ENCODE measurements at places on chromosomes 6 and 20. TPM values are rescaled to one million over a fixed set of nuclear protein-coding genes. Genes with fewer than 3 reads are reported as not detected.

GRCh38 chr6:168130168-168130696 is 51.2 kb upstream of the FRMD1 start:
- peak; percentile 24 for DNase-seq

SMPDL3A gene
- 0.68 TPM for total RNA-seq

DNA sequence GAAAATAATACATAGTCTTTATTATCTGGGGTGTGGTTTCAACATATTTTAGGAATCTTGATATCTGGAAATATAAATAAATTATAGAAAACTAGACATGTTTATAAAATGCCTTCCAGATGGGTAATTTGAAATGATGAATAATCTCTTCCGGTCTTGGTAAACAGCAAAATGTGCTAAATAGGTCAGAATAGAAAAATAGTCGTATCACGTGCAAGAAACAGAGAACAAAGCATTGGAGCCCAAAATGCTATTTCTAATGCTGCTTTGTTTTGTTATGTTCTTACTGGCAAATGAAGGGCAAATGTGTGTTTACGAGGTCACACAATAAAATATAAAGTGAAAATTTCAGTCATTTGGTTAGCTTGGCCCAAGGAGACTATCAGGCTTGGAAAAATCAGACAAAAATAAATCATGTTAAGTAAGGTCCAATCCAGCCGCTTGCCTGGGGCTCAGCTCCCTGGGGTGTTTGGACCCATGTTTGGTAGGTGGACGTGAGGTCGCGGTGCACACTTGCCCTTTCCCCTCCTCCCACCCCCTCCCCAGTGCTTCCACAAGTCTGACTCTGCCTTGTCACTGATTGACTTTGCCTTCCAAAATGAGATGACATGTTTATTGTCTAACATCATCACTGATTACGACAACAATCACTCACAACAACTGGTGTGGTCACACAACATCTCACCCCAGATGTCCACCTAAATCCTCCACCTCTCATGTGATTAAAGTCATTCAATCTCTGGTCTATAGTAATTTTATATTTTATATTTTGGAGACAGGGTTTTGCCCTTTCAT is 56.0 kb downstream of the RIN2 start:
- DNase-seq = no peak

CDH4 gene
- total RNA-seq = 3.2 TPM

DNA sequence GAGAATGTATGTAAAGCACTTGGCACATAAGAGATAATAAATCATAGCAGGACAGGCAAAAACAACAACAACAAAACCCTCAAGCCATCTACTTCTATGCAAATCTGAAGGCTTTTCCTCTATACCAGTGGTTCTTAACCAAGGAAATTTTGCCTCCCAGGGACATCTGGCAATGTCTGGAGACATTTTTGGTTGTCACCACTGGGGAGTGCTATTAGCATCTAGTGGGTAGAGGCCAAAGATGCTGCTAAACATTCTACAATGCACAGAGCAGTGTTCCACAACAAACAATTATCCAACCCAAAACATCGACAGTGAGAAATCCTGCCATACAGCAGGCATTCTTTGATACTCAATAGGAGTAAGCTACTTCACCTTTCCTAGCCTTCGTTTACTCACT is 28.2 kb downstream of the NDRG3 start:
- no peak for DNase-seq

DNA sequence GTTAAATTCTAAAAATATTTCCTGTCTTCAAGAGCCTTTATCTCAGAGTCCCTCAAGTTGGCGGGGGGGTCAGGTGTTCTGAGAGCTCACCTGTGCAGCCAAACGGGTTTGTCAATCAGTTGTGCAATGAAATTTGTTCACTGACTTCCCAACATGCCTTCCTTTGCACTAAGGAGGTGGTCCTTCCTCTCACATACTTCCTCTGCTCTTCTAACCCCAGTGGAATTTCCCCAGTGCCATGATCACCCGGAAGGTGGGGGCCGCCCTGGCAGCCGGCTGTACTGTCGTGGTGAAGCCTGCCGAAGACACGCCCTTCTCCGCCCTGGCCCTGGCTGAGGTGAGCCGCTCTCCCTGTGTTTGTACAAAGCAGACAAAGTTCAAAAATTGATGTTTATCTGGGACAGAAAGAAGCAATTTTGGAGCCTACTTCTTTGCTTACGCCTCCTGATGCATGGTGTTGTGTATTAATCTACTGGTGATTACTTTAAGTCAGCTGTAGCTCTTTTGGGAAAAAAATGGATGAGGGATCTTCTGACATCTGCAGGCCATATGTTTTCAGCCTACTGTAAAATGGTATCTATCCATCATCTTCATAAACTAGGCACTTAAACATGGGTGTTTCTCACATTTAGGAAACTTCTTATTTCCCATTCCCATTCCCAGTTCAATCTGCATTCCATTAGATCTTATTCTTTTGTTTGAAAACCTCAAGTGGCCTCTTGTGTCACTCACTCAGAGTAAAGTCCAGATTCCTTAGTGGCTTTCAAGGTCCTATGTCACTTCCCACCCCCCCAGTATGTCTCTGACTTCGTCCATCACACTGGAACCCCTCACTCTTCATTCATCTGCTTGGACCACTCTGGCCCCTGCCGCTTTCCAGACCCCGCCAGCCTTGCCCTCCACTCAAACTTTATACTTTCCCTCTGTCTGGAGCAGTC is 10.1 kb downstream of the ALDH5A1 start:
- no peak for DNase-seq

ZSCAN23 gene
- total RNA-seq = 4.1 TPM

PI3 gene
- total RNA-seq = not detected

BMP7 gene
- 17.7 TPM for total RNA-seq

DNA sequence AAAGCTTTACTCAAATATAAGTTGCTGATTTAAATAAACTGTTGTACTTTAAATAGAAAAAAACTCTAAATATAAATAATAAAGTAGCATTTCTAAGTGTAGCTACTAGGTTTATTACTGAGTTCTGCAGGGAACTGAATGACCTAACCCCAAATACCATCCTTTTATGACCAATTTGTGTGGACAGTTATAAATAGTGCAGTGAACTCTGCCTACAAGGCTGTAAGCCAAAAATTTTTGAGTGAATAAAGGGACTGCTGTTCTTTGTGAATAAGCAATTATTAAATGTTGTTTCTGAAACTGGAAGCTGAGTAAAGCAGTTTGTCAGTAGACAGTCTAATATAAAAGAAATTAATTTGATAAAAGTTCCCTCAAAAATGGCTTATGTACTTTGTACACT is 90.8 kb upstream of the ELOVL5 start:
- no peak for DNase-seq

LAMA5 gene
- total RNA-seq = 200 TPM

MMP24 gene
- total RNA-seq = 23.0 TPM

CLPSL2 gene
- 6.0 TPM for total RNA-seq

ISM1 gene
- total RNA-seq = 0.24 TPM

- no peak for DNase-seq
Measured at GRCh38 chr20:48562586-48563116, 265.1 kb downstream of the PREX1 start.

DNA sequence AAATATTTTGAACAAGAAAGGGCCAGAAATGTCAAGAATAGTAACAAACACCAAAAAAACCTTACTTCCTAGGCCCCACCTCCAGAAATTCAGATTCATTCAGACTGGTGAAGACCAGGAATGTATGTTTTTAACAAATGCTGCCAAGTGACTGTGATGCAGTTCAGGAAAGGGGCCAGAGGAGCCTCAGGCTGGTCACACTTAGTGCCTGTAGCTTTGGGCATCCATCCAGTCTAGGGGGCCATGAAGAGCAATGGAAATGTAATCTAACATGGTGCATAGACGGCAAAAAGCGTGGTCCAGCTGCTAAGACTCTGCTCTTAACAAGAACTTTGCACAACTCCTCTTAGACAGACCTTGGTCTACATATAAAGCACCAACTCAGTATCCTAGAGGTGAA is 7.1 kb downstream of the GJA1 start:
- no peak for DNase-seq

GRCh38 chr20:23909390-23909789 is 29.8 kb upstream of the CST5 start:
- DNase-seq = no peak

GRCh38 chr6:31438222-31438621 is 34.8 kb downstream of the MICA start:
- no peak for DNase-seq

DNA sequence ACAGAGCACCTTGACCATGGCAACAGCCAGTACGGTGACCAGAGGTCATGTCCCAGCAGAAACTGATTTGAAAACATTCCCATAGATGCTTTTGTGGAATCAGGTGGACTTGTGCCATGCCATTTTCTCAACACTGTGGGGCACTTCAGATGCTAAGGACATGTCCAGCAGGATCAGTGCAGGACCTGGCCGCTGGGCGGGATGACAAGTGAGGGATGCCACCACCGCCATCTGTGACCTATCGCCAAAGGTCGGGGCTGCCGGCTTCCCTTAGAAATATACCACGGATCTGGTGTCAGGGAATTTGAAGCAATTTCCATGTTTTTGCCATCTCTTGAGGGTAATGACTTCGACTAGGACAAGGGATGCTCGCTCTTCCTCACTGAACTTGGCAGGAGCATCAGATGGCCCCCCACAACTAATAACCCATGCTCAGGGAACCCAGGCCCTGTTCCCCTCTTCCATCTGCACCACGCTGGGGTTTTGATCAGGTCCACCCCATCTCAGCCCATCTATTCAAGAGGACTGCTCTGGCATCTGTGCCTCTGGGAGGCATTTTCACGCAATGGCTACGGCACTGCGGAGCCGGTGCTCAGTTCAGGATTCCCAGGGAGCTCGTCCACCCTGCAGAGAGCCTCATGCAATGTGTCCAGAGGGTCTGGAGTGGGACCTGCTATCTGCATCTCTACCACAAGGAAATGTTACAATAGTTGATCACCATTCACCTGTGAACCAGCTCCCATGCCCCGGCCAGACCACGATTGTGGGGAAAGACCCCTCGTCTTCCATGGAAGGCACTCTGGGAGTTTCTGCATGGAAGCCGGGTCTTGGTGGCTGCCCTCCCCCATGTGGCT is 302.6 kb downstream of the TAF4 start:
- DNase-seq = no peak

DNA sequence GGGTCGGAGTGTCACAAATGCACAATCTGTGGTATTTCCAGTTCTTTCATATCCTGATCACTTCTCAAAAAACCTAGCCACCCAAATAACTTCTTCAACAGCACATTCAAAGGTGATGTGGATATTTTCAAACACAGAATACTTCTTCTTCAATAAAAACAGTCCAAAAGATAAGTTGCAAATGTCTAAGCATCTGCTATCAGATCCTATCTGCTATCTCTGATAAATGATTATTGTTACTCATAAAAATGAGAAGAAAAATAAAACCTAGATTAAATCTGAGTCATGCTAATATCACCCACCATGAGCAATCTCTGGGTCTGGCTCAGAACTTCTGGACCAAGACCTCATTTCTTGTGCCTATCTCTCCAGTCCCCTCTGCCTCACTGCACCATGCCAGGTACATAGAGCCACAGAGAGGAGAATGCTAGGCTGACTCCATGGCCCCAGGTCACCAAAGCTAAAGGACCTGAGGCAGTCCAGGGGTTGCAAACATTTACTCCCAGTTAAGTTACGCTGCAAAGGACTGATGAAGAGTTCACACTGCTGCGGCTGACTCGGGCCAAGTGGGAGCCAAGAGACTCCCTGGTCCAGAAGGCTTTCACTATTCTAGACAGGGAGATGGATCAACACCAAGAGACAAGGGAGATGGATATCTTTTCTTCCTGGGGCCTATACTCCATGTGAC is 101.4 kb downstream of the KIF13A start:
- no peak for DNase-seq

TRIM31 gene
- total RNA-seq = not detected

SLC24A3 gene
- 0.83 TPM for total RNA-seq

TIAM2 gene
- total RNA-seq = 5.0 TPM
